T-helper 2 cell treated with Interferon-gamma antibody and Interleukin-4, amounts not matched to agents 5 μg/mL and 100 μg/mL, for 36 hours (primary cell): ENCODE measurements at places on chromosomes 4 and X.

GRCh38 chrX:17638731-17639130 is 98.6 kb upstream of the SCML1 start:
- no peaks in the 10 kb centered on the region for H3K27me3 ChIP-seq
- H3K27ac ChIP-seq, result no peak overlapping the region
- no peaks in the 10 kb centered on the region for H3K36me3 ChIP-seq
- H3K4me1 ChIP-seq, result peaks cover 3% of the 10 kb centered on the region
- H3K4me3 ChIP-seq, result no peak overlapping the region

GRCh38 chrX:63961964-63962363 is 176.9 kb upstream of the ARHGEF9 start:
- H3K27me3 ChIP-seq, result no peaks in the 10 kb centered on the region
- no peak overlapping the region for H3K4me3 ChIP-seq
- H3K27ac ChIP-seq, result no peak overlapping the region
- no peak for DNase-seq
- no peaks in the 10 kb centered on the region for H3K36me3 ChIP-seq

GRCh38 chrX:122238801-122239200 is 945.3 kb upstream of the GRIA3 start:
- DNase-seq, result no peak
- no peaks in the 10 kb centered on the region for H3K4me1 ChIP-seq
- H3K4me3 ChIP-seq, result no peak overlapping the region
- no peaks in the 10 kb centered on the region for H3K27me3 ChIP-seq

GRCh38 chr4:150679765-150680343 is 97.9 kb downstream of the MAB21L2 start:
- no peak overlapping the region for H3K4me3 ChIP-seq
- no peaks in the 10 kb centered on the region for H3K27me3 ChIP-seq
- peaks cover 5% of the 10 kb centered on the region for H3K36me3 ChIP-seq
- H3K27ac ChIP-seq, result no peak overlapping the region

GRCh38 chrX:74049126-74049525 is 254.9 kb upstream of the ZCCHC13 start:
- H3K4me3 ChIP-seq, result no peak overlapping the region
- DNase-seq, result no peak
- no peaks in the 10 kb centered on the region for H3K27me3 ChIP-seq
- no peak overlapping the region for H3K27ac ChIP-seq
- no peaks in the 10 kb centered on the region for H3K36me3 ChIP-seq

- no peak for DNase-seq
- peaks cover 44% of the 10 kb centered on the region for H3K4me1 ChIP-seq
- H3K27me3 ChIP-seq, result peaks cover 5% of the 10 kb centered on the region
- H3K4me3 ChIP-seq, result peak overlapping the region; percentile 99
- peak overlapping the region; percentile 33 for H3K27ac ChIP-seq
Measured at GRCh38 chr4:158770671-158771070, 1.8 kb downstream of the FNIP2 start.

DNA sequence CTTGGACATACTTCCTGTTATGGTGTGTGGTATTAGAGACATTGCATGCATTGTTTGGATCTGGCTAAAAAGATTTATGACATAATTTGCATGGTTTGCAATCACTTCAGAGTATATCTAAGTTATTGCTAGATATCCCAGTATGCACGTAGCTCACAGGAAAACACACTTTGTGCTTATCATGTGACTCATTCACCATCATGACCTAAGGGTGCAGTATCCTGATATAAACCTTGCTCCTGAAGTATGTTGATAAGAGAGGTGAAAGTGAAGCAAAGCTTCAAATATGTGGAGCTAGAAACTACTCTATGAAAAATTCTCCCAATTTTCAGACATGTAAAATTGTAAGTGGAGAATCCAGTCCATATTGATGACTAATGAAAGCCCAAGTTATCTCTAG is 46.9 kb upstream of the GRXCR1 start:
- peaks cover 3% of the 10 kb centered on the region for H3K27me3 ChIP-seq
- no peaks in the 10 kb centered on the region for H3K4me1 ChIP-seq
- no peak for DNase-seq
- no peak overlapping the region for H3K27ac ChIP-seq

DNA sequence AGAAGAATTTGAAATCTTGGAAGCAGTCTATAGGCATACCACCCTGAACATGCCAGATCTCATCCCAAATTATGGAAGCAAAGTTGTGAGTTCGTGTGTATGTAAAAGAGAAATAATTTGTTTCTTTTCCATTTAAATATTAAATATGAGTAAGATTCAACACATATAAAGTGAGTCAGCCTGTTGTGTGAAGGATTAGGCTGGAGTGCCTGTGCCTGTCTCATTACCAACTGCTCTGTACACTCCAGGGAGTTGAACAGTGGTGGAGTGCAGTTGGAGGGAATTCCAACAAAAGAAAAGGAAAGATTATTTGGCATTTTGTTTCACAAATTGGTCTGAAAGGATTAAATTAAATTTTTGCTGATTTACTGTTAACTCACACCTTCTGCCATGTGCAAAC is 435.6 kb downstream of the FAT4 start:
- no peak overlapping the region for H3K27ac ChIP-seq
- H3K4me1 ChIP-seq, result no peaks in the 10 kb centered on the region
- DNase-seq, result no peak

DNA sequence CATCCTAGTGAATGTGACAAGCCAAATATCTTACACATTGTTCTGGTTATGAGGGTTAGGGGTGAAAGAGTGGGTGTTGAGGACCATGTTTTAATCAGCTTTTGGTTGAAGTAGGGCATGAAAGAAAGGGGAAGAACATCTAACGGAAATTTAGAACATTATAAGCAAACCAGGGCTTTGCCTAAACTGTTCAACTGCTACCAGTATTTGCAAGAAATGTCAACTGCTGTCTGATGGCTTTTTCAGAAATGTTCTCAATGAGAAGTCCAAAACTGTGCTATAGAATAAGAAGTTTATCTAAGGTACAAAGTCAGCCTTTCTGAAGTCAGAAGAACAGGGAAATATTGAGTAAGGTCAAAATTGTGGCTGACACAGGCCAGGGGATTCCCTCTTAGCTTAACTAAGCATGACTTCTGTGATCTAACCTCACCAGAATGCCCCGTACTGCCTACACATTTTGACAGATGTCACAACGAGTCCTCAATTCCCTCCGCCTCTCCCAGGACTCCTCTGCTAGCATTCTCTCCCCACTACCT is 67.1 kb downstream of the DTHD1 start:
- no peak overlapping the region for H3K27ac ChIP-seq
- peaks cover 4% of the 10 kb centered on the region for H3K27me3 ChIP-seq
- DNase-seq, result peak; percentile 67
- H3K4me1 ChIP-seq, result peaks cover 15% of the 10 kb centered on the region
- H3K4me3 ChIP-seq, result no peak overlapping the region

DNA sequence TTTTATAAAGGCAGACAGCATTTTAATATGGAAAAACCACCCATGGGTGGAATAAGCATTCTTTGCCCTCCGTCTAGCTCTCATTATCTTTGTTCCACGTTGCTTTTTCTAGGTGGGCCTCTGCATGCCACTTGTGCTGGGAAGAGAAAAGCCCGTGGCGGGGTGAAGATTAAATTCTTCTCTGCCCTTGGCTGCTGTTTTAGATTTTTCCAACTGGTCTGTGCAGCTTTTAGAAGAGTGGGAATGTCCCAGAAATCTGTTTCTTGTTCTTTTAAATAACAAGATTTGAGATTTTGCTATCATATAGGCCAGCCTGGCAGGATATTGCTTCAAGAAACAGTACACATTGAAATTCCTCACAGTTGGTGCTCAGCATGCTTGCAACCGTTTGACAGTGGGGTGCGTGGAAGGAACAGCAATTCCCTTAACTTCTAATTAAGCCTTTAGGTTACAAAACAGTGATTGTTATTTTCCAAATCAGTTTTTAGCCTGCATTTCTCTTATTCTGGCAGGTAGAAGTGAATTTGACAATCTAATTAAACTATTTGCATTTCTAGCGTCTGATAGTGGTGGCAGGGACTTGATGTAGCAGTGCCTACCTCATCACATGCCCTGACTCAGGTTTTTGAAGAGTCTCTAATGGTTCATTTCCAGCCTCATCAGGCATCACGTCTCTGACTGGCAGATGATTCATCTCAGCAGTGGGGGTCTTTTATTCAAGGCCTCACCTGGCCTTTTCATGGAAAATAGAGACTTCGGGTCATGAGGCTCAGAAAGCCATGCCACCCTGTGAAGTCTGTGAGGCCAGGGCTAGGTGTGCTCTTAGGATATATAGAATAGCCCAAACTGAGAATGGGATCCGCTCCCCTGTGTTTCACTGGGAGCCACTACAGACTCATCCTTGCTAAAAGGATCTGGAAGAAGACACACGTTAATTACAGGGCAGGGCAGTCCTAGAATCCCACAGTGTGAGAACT is 50.8 kb downstream of the PPEF1 start:
- H3K27ac ChIP-seq, result no peak overlapping the region
- no peak for DNase-seq
- no peak overlapping the region for H3K4me3 ChIP-seq

- H3K36me3 ChIP-seq, result peaks cover 2% of the 10 kb centered on the region
- DNase-seq, result no peak
- H3K27me3 ChIP-seq, result no peaks in the 10 kb centered on the region
Measured at GRCh38 chr4:39609454-39609931, 29.2 kb downstream of the SMIM14 start.

DNA sequence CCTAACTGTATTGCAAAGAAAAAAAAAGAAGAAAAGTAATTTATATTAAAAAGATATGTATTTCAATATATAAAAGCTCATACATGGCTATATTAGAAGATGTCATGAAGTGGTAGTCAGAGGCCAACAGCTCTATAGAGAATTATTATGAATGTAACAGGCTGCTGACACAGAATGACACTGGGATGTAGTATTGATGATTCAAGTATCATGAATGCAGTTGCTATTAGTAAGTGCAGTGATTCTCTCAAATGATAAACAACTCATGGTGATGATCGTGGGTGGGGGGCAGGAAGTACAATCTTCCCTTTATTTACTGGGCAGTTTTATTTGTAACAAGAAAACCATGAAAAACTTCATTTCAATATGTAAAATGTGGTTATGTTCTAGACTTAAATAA is 124.6 kb downstream of the COL4A6 start:
- DNase-seq, result no peak
- no peaks in the 10 kb centered on the region for H3K27me3 ChIP-seq
- no peak overlapping the region for H3K4me3 ChIP-seq
- no peaks in the 10 kb centered on the region for H3K36me3 ChIP-seq
- H3K4me1 ChIP-seq, result no peaks in the 10 kb centered on the region

GRCh38 chr4:41009411-41009810 is 204.9 kb downstream of the APBB2 start:
- H3K4me3 ChIP-seq, result no peak overlapping the region
- no peak overlapping the region for H3K27ac ChIP-seq
- H3K4me1 ChIP-seq, result no peaks in the 10 kb centered on the region
- no peaks in the 10 kb centered on the region for H3K27me3 ChIP-seq
- no peak for DNase-seq
- no peaks in the 10 kb centered on the region for H3K36me3 ChIP-seq

DNA sequence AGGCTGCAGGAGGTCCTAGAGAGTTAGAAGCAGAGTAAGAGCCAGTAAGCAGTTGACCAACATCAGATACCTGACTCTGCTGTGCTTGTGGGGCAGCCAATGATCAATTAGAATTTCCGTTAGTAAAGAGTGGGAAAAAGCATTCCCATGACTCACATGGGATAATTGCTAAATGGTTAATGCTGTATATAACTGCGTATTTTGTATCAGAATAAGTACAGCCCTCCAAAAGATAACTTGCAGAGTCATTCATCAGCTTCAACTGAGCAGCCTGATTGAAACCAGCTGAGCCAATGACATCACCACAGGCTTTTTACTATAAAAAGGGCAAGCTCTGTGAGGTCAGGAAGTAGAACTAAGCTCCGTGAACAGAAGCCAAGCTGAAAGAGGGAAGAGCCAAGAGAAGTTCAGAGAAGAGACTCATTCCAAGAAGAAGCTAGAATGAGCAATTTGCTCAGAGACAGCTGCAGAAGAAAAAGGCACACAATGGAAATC is 67.9 kb downstream of the PPP3CA start:
- no peak overlapping the region for H3K4me3 ChIP-seq
- peaks cover 6% of the 10 kb centered on the region for H3K27me3 ChIP-seq
- H3K27ac ChIP-seq, result peak overlapping the region; percentile 13
- H3K4me1 ChIP-seq, result peaks cover 33% of the 10 kb centered on the region
- H3K36me3 ChIP-seq, result peaks cover 1% of the 10 kb centered on the region

DNA sequence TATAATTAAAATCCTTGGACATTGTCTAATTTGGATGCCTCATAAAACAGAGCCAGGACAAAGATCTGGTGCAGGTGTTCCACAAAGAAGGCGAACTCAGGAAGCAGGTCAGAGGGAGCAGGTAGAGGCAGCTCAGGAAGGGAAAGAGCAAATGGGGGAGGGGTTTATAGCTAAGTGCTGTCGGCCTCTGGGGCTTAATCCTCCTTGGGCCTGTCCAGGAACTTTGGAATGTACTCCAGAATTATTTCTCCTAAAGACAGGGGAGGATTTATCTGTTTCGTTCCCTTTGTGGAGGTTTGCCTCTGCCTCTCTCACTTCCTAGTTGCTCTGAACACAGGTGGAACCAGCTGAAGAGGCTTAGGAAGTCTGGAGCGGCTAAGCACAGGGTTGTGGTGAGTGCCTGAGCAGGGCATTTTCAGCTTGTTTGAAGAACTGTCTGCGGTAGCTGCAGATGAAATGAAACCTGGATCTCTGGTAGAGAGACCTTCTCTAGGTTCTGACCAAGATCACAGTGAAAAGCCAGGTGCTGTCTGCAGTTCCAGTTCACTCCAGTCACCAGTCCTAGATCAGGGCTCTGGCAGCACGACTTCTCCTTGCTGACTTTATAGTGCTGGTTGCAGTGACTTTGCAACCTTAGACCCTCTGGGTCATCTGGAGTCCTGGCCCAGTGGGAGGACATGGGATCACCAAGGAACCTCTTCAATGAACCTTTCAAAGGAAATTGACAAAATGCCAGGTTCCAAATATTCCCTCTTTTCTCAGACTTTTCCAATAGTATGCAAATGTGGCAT is 519.2 kb downstream of the PCDH10 start:
- no peak for DNase-seq
- H3K36me3 ChIP-seq, result no peaks in the 10 kb centered on the region
- no peak overlapping the region for H3K4me3 ChIP-seq
- no peak overlapping the region for H3K27ac ChIP-seq

DNA sequence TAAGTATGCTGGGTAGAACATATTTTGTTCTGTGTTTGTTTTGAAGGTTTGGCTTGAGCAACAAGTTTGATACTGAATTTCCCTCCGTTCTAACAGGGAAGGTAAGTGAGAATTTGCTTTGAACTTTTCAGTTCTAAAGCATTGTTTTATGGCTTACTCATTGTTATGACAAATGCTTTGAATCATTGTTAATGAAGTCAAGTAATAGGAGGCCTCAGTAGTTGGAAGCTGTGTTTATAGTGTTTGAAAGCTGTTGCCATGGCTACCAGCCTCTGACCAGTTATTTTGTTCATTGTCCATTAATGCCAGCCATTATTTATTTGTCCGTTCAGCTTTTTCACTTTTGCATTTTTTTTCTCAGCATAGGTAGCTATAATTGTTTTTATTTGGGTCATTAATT is 14.4 kb downstream of the CHIC1 start:
- no peak for DNase-seq
- peaks cover 8% of the 10 kb centered on the region for H3K36me3 ChIP-seq
- no peak overlapping the region for H3K4me3 ChIP-seq

- peaks cover 15% of the 10 kb centered on the region for H3K36me3 ChIP-seq
- H3K4me1 ChIP-seq, result peaks cover 7% of the 10 kb centered on the region
- no peaks in the 10 kb centered on the region for H3K27me3 ChIP-seq
- no peak overlapping the region for H3K4me3 ChIP-seq
Measured at GRCh38 chrX:11111947-11112346, 815 bp downstream of the HCCS start.
